ENCODE measurements at places on chromosomes 1 and 21.

DNA sequence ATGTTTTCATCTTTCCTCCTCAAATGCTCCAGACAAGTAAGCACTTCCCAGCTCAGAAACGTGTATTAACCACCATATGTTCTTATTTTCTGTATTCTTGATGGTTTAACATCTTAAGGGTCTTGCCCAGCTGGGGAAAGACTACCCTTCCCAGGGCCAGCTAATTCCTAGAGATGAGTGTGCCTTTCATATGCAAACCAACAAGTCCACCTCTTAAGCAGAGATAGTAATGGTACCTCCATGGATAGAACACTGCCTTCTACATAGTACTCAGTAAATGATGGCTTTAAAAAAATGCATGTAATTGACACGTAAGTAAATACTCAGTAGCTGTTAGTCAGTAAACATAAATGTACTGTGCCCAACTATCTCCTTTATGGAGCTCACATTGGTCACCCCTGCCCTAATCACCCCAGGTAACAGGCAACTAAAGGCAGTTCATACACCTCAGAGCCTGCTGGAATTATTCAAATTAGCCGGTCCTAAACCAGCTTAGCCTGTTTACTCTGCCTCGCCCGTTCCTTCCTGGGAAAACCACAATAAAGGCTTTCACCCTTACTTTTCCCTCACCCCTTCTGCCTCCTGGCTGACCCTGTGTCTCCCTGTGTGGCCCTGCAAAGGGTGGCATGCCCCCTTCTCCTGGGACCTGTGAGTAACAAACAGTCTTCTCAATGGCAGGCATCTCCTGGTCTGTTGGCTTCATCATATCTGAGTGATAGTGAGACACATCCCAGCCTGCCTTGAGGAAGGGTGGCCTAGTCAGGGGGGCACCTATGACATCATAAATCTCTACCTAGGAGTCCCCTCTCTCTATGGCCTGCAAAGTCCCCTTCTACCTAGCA is 40.1 kb upstream of the KLHDC7A start:
- DNase-seq = no peak

DNA sequence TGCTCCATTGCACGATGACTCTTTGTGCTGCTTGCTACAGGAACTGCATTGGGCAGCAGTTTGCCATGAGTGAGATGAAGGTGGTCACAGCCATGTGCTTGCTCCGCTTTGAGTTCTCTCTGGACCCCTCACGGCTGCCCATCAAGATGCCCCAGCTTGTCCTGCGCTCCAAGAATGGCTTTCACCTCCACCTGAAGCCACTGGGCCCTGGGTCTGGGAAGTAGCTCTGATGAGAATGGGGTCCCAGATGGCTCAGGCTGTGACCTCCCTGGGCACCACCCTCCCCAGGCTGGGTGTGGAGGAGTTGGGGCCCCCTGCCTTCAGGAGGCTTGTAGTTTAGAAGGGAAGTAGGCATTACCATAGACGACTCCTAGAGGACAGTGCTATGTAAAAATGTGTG is 19.7 kb downstream of the CYP4B1 start:
- no peak for DNase-seq

DNA sequence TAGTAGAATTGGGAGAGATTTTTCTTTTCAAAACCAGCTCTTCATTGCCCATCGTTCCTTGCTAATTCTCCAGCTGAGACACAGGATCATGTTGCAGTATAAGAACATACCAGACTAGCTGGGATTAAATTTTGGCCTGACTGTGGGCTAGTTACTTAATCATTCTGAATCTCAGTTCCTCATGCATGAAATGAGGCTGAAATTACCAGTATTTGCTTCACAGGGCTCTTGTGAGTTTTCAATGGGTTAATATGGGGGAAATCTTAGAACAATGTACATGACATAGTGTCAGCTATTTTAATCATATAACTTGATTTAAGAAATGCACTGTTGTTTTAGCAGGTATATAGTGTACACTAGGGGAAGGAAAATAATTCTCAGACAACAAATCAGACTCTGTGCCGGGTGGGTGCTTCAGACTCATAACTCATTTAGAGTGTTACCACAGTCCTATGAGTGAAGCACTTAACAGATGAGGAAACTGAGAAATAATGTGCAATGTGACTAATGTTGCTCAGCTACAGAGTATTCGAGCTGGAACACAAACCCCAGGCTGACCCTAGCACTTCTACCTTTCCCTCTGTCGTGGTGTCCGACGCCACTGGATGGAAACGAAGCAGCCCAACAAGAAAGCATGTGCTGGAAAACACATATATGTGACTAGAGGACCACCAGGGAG is 137.6 kb upstream of the SGIP1 start:
- no peak for DNase-seq

DNA sequence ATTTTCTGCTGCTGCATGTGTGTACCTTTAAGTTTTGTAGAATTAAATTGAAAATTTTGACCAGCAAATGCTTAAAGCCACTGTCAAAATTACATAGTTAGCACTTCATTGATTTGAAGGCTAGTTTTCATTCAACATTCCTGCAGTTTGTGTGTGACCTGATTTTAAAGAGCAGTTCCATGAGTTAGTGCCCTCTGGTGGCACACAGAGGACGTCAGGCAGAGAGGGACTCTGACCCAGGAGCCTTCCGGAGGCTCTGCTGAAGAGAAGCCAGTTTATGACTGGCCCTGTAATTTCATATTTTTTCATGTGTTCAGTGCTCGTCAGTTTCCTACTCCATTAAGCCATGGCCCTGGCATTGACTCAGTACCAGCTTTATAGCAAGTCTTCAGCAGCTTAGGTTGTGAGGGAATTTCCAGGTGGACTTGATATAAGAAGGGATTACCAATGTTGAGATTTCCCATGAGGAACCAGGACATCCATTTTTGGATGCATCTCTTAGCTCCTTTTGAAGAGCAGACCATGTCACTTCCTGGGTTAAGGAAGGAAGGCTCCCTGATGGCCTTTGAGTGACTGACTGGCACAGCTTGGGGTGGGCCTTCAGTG is 104.7 kb downstream of the CAMTA1 start:
- DNase-seq = peak; percentile 51

Measured in fibroblast of the conjunctiva (primary cell).